ENCODE measurements at places on chromosomes 2 and 18.

- DNase-seq = no peak
Observed at GRCh38 chr2:152389483-152389882, 54.5 kb downstream of the FMNL2 start.

- no peak for DNase-seq
Observed at GRCh38 chr2:216736326-216736725, 41.0 kb upstream of the IGFBP5 start.

- DNase-seq = no peak
Observed at GRCh38 chr2:222938327-222938726, 77.5 kb downstream of the ACSL3 start.

- no peak for DNase-seq
Observed at GRCh38 chr2:224398289-224398688, 3.6 kb downstream of the FAM124B start.

DNA sequence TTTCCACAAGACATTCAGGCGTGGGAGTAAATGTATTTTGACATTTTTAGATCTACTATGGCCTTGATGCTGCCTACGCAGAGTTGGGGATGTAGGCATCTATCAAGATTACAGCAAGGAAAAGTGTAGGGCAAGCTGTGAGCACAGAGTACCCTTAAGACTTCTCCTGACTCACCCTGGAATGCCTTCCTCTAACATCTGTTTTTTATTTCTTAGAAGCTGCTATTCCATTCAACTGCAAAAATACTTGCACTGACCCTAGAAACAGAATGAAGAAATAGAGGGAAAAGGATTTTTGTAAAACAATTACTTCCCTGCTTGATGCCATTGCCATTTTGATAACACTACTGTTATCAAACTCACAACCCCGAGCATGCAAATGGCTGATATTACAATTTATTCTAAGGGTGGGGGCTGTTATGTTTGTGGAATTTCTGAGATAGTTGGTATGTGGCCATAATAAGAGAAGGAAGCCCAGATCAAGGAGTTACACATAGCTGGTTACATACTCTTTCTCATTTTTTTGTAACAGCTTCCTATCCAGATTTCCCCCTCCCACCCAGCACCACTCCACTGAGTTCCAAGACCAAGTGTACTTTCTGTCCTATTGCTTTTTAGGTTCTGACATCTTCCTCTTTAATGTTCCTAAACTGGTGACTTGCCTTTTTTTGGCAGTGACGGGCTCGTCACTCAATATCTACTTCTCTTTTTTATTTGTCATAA, 6.0 kb upstream of the ROCK1 start:
- peak; percentile 79 for DNase-seq

GRCh38 chr2:219291394-219291793, 12.2 kb downstream of the DNAJB2 start:
- no peak for DNase-seq

DNA sequence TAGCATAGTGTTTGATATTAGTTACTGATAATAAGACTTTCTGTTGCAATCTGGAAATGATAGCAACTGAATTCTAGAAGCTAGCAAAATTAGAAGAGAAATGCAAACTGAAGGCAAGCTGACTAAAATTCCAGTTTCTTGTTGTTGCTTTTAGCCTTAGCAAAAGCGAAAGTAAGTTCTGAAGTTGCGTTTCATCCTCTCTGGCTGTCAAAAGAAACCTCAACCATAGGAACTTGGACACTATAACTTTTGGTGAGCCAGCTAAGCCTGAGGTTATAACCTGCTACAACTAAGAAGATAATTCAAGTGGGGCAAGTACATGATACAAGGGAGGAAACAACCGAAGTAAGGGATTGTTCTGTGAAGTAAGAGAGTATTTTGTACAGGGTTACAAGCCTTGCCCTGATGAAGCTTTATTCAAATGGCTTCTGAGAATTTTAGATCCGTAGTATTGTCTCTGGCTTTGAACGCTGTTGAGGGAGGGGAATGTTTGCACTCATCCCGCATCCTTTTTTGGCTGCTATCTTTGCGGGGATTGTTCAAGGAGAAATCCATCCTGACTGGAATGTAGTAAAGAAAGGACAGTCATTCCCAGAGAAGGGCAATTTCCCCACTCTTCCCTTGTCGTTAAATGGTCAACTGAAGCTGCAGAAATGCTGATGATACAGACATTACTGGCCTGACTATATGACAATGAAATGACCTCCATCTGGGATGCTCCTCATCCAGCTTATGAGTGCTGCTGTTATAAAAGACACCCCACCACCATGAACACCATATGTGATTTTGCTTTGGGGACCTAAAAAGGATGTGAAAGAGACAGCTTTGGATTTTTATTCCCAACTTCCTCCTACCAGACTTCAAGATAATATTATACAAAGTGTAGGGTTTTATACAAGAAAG, 7.0 kb upstream of the TMX3 start:
- no peak for DNase-seq

DNA sequence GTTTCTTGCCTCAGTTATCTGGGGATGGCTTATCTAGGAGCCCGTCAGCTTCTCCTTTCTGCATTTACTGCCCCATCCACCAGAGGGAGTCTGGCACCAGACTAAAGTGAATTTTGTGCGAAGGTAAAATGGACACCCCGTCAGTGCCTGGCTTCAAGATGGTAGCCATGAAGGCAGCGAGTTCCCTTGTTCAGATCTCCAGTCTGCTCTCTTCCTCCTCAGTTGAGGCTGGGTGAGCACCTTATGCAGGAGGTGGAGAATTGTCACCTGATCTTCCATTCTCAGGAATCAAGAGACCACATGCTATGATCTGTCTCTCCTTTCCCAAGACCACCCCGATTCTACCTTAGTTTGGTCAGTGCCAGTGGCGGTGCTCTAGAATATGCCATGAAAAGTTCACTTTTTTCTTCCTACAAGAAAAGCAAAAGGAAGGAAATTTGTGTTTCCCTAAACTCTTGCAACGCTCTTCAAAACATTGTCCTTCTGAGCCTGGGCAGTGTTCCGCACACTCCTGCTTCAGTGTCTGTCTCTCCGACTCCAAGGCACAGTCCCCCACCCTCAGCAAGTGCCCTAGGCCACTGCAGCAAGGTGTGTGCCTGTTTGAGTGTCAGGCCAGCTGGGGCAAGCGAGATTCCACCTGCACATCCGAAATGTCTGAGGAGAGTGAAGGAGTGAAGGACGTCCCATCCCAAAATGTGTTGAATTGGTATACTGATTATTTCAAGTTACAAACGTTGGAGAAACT, 168.6 kb downstream of the SS18 start:
- DNase-seq = no peak

DNA sequence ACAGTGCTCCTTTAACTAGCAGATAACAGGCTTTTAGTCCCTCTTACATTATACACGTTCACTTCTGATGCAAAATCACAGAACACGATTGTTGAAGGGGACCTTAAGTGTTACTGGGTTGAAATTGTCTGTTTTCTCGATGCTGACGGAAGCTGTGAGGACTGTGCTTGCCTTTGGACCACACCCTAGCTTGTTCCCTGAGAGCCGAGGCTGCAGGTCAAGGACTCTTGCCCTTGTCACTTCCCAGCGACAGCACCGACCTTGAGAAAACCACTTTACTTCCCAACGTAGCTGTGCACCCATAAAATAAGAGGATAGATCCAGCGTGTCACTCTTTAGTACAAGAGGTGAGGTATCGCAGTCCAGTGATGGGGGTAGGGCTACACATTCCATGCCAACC, 701.0 kb downstream of the DCDC2C start:
- no peak for DNase-seq

- DNase-seq = no peak
Observed at GRCh38 chr2:85702172-85702571, 8.0 kb downstream of the GNLY start.

GRCh38 chr18:63844254-63844653, 43.3 kb upstream of the SERPINB2 start:
- no peak for DNase-seq

DNA sequence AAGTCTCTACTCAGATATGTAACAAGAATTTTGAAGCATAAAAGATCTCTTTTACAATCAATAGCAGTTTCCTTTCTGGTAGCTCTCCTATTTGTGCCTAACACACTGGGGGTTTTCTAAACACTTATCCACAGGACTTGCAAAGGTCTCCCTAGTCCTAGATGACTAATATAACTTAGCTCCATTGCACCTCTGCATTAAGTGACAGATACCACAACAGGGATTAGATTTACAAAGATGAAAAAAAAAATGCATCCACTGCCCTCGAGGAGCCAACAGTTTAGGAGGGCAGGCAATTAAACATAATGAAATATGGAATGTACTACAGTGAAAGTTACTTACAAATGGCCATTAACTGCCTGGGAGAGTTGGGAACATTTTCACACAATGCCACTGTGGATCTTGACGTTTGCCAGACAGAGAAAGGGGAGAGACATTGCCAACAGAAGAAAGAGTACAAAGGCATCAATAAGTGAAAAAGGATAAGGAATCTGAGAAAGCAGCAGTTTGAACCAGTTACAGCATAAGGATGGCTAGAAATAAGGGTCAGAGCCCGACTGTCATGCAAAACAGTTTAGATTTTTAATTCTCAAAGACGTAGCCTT, 14.3 kb downstream of the PPP3R1 start:
- no peak for DNase-seq

DNA sequence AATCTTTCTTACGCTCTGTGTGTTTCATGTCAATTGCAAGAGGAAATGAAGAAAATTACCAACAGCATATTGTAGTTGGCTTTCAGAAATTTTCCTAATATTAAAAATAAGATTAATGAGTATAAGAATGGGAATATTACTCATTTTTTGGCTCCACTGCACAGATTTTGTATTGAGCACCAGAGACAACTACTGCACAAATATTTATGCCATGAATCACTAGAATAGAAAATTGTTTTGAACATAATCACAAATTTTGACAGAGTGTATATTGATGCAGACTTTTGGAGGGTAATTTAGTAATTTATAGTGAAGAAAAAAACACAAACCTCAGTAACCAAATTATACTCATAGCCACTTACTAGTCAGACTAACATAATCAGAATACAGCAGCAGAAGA, 118.3 kb downstream of the DOK6 start:
- DNase-seq = no peak

GRCh38 chr18:55838841-55839240, 250.8 kb upstream of the TCF4 start:
- DNase-seq = no peak

GRCh38 chr2:158786897-158787296, 8.2 kb upstream of the DAPL1 start:
- no peak for DNase-seq

DNA sequence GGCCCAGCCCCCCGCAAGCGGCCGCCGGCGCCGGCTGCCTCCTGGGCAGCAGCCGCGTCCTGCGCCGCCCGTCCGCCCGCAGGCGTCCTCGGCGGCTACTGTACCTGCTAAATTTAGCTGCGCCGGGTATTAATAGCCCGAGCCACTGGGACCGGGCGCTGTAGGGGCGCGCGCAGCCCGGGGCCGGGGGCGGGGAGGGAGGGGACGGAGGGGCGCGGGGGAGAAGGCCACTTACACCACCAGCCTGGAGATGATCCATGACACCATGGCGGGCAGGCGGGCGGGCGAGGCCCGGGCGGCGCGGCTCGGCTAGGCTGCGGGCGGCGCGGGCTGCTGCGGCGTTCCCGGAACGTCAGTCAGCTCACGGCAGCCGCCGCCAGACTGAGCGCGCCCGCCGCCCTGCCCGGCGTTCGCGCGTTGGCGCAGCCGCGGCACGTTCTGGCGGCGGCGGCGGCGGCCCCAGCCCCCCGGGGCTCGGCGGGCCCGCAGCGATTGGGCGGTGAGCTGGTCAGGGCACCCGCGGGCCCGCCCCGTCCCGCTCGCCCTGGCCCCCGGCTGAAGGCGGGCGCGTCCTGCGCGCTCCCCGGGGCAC, at the start of gene REEP1:
Gene REEP1, minus strand, starts transcription at position 383 of the 592 bp plus-strand sequence. Its CDS starts 116 bp downstream, at position 267.
- DNase-seq = no peak

GRCh38 chr2:238286987-238287736, 1.2 kb downstream of the PER2 start:
- DNase-seq = no peak

All from non-pigmented ciliary epithelial cell (primary cell).